ENCODE measurements at places on chromosomes 3 and 15.

DNA sequence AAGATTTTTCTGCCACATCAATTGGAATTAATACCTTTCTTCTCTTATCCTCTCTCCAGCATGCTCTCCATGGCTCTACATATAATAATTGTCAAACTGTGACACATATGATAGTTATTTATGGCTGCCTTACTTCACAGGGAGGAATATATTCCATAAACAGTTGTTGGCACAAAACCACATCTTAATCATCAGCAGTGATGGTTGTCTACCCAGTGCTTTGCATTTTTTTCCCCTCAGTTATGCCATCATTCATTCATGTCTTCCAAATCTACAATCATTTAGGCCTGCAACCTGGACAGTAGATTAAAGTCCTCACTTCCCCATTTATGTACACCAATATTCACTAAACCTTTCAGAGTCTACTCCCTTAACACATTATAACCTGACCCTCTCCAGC is 107.7 kb downstream of the THRB start:
- DNase-seq, result no peak

- DNase-seq, result peak; percentile 81
These were observed at the start of gene GPR176 for GRCh38 chr15:39919748-39920509. TSS of gene GPR176 (minus strand) at chr15:39920266. CDS start at chr15:39920026, 240 bp downstream.

DNA sequence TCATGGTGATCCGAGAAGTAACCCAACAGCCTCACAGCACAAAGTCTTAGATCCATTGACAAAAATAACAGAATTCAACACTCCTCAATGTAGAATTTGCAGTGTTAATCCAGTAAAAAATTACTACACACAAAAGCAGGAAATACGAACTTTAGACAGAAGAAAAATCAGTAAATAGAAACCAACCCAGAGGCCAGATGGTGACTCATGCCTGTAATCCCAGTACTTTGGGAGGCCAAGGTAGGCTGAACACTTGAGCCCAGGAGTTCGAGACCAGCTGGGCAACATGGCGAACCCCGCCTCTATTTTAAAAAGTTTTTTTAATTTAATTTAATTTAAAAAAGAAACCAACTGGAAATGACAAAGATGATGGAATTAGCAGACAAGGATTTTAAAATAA is 36.1 kb downstream of the SELENOT start:
- no peak for DNase-seq

GRCh38 chr3:179015551-179016020 is 56.0 kb downstream of the ZMAT3 start:
- DNase-seq, result peak; percentile 88

DNA sequence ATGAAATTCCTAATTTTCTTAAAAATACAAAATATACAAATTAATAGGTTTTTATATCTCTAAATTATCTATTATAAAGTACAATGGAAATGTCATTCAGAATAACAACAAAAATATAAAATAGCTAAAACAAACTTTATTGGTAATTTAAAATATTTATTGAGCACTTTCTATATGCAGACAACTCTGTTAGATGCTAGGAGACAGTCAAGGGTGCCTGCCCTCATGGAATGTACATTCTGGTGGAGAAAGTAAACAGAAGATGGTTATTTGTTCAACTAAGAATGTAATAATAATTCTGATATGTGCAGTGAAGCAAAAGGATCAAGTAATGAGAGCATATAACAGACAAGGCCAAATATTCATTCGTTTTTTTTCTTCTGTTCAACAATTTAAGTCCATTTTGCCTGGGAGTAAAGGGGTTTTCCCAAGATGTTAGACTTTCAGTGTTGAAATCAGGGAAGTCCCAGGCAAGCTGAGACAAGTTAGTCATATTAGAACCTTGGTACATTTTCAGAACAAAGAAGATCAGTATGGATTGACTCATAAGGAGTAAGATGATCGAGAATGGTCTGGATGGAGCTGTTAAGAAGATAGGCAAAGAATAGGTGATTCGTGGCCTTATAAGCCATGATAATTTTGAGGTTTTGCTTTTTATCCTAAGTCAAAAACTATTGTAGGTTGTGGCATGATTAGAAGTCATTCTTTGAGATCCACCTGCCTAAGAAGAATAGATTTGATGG is 150.2 kb upstream of the MLF1 start:
- DNase-seq, result no peak

GRCh38 chr15:86392296-86392695 is 312.6 kb downstream of the AGBL1 start:
- no peak for DNase-seq

GRCh38 chr3:31704591-31705179 is 172.0 kb downstream of the STT3B start:
- peak; percentile 60 for DNase-seq

GRCh38 chr3:185071287-185071800 is 81.5 kb downstream of the C3orf70 start:
- peak; percentile 11 for DNase-seq

DNA sequence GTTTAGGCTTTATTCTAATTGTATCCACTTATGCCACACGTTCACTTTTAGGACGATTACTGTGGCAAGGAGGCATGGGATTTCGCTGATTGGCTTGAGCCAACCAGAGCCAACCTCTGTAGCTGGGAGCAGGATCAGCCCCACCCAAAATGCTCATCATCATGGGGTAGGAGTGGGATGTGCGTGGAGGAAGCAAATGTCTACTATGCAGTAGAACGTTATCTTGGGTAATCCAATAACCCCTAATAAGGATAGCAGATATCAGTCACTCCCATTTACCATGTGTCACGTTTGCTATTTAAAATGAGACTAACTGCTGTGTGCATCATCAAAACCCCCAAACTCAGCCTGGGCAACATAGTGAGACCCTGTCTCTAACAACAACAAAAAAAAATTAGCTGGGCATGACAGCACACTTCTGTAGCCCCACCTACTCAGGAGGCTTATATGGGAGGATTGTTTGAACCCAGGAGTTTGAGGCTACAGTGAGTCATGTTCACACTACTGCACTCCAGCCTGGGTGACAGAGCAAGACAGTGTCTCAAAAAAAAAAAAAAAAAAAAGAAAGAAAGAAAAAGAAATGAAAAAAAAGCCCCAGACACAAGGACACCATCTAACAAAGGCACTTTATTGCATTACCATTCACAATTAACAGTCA is 17.8 kb upstream of the ITGB5 start:
- DNase-seq, result no peak

DNA sequence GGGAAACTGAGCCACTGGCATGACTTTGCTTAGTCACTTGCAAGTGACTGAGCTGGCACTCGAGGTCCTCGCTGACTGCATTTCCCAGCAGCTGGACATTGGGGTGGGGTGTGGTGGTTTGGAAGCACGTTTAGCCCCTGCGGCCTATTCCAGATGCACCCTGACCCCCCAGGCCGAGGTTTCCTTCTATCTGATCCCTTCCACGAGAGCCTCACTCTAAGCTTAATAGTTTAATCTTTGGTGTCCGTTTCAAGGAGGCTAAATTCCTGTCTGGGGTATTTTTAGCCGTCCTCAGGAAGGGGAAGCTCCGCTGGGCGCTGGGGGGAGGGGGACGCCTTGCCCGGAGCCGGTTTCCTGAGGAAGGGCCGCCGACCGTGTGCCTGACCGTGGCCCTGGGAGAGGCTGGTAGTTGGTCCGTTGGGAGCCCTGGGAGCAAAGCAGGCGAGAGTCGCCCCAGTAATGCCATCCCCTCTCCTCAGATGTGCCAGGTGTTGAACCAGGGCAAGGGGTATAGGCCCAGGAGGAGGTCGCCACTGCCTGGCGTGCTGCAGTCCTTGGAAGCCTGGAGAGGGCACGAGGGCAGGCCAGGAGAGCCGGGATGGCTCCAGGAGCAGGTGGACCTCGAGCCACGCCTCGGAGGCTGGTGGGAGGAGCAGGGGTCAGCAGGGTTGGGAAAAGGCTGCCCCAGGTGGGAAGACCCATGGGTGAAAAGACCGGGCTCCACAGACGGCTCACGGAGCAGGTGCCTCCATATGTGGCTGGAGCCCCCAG is 37.2 kb downstream of the IDH2 start:
- DNase-seq, result no peak

- no peak for DNase-seq
These were observed 24.2 kb downstream of the HES1 start for GRCh38 chr3:194160158-194160557.

DNA sequence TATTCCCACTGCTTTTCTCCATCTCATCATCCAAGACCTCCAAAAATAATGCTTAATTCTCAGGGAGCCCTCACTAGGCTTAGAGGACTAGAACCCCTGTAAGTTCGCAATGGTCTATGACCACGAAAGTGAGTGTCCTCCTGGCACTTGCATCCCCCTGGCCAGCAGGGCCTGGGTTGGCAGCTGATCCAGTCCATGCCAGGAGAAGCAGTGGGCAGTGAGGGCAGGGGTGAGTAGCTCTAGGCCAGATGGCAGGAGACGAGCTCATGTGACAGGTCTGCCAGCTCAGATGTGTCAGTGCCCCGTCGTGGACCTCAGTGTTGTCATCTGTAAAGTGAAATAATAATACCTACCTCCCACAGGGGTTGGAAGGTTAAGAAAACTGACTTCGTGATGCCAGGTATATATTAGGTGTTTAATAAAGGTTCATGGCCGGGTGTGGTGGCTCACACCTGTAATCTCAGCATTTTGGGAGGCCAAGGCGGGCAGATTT is 11.1 kb downstream of the GP5 start:
- DNase-seq, result no peak

DNA sequence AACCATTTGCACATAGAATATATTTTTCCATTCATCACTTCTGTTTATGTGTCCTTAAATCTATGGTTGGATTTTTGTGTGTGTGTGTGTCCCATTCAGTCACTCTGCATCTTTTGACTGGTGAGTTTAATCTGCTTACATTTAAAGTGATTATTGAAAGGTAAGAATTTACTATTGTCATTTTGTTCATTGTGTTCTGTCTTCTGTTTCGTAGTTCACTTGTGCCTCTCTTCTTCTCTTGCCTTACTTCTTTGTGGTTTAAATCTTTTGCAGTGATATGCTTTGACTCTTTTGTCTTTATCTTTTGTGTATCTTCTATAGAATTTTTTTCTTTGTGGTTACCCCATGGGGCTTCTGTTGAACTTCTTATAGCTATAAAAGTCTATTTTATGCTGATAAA is 166.3 kb upstream of the UBE3A start:
- DNase-seq, result no peak

GRCh38 chr3:190596349-190597285 is 82.7 kb downstream of the IL1RAP start:
- no peak for DNase-seq

DNA sequence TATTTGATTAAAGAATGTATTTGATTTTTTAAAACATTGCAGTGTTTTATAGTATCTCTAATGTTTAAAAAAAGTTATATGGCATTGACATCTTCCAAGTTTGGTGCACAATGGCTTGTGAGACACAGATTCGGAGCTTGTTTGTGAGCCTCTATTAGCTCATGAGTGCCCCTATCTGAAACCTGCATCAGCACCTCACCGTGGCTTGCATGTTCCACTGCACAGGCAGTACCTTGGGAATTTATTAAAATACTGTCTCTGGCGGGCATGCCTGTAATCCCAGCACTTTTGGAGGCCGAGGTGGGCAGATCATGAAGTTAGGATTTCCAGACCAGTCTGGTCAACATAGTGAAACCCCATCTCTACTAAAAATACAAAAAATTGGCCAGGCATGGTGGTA is 6.8 kb upstream of the RTP2 start:
- no peak for DNase-seq

DNA sequence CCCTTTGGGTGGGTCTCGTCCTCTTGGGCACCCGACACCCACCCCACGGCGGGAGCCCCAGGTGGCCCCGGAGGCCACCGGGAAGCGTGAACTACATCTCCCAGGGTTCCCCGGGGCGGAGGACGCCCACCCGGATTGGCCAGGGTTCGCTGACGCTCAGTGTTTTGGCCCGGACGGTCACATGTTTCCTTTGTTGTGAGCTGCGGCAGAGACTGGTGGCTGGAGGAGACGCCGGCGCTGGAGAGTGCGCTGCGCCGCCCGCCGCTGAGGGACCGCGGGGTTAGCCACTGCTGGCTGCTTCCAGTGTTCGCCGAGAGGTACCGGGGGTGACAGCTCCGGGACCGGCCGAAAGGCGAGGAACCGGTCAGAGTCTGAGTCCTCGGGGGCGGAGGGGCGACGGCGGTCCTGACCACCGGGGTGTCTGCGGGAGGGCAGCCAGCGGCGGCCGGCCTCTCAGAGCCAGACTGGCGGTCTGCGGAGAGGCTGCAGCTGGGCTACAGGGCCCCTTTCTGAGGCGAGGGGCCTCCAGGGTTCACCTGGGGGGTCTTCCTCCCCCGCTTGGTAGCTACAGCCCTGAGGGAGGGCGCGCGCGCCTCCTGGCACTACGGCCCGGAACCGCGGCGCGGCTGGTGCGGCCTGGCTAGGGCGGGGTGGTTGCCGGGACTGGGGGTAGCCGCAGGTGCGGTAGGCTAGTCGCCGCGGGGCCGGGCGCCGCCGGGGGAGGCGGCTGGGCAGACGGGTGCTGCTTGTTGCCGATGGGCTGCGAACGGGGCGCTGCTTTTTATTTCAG is at the start of gene KLHL24:
Gene KLHL24 (plus strand): TSS at position 193 of the 790 bp plus-strand sequence. CDS start 14,734 bp downstream, outside the sequence.
- peak; percentile 97 for DNase-seq

GRCh38 chr3:85584779-85585356 is 626.1 kb downstream of the CADM2 start:
- no peak for DNase-seq

GRCh38 chr3:107822308-107822707 is 268.5 kb downstream of the CD47 start:
- DNase-seq, result no peak

- DNase-seq, result no peak
These were observed 2.0 kb upstream of the TPM1 start for GRCh38 chr15:63040509-63040908.

DNA sequence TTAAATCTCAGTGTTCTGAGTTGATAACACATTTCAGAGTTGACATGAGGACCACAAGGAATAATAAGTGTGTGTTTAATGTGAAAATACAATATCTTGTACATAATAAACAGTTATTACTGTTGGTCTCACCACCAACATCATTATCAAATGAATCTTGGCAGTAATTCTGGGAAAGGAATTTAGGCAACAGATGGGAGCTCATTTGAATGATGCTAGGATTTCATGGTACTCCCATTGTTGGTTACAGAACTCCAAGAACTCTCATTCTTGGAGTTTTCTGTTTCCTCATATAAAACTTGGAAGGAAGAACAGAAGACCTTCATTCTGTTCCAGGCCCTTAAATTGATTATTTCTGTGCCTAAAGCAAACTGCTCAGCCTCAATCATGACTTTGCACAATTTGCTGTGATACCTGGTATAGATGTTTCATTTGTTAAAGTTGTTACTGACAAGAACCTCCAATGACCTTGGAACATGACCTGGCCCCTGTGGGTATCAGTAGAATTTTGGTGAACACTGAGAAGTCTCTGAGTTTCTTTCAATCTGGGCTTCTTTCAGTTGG is 385.8 kb downstream of the LPP start:
- no peak for DNase-seq

GRCh38 chr3:34859746-34860145 is 779.6 kb upstream of the ARPP21 start:
- DNase-seq, result no peak

DNA sequence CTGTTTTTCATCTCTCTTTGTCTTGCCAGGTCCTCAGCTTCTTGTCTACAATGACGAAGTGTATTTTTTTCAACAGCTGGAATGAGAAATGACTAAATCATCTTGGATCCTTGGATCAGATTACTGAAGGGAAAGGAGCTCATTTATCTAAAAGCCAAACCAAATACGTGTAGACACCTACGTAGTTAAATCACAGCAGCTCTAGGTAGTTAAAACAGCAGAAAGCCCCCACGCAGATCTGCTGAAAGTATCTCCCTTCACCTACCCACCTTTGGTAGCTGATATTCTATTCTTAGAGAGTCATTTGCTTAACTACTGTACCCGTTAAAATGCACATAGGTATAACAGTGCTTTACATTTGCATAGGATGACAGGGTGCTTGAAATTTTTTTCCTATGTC is 105.5 kb upstream of the WNT5A start:
- peak; percentile 36 for DNase-seq

GRCh38 chr15:41935566-41936020 is 36.8 kb downstream of the EHD4 start:
- DNase-seq, result no peak

Data from umbilical cord (tissue), 2 donors.